RCC 7860 (cell line): ENCODE measurements at places on chromosomes 2 and 18.

GRCh38 chr2:190551928-190552327 is 17.4 kb upstream of the NEMP2 start:
- DNase-seq = no peak

DNA sequence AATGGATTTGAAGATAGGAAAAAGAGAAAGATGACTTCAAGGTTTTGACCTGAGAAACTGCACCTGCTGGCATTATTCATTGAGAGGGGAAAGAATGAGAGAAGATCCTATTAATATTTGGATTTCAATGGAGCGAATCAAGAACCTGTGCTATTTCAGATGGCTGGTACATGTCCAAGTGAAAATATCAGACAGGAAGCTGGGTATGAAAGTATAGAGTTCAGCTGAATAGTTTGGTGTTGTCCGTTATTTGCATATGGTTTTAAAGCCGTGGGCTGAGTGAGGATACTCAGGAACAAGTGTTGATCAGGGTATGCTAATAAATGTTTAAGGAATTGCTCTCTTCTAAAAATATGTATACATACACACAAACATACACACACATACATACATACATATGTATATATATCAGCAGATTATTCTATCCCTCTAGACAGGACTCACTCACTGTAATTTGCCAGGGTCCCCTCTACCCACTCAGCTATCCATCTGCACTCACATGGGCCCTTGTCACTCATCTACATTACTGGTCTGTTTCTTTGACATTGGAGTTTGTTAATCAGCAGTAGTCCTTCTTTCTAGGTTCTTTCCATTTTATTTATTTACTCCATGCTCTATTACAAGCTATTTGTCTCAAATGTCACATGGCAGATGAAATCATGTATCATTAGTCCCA is 33.9 kb upstream of the IKZF2 start:
- no peak for DNase-seq

DNA sequence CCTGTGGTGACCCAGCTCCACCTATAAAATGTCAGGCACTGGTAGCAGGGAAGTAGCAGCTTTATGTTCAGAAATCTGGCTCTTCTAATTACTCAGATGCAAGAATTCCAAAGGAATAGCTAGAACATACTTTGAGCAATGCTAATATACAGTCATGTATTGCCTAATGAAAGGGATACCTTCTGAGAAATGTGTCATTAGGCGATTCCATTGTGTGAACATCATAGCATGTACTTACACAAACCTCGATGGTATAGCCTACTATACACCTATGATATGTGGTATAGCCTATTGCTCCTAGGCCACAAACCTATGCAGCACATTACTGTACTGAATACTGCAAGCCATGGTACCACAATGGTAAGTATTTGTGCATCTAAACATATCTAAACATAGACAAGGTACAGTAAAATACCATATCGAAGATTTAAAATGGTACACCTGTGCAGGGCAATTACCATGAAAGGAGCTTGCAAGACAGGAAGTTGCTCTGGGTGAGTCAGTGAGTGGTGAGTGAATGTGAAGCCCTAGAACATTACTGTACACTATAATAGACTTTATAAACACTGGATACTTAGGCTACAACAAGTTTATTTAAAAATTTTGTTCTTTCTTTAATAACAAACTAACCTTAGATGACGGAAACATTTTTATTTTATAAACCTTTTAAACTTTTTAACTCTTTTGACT is 50.3 kb upstream of the ETAA1 start:
- DNase-seq = no peak

DNA sequence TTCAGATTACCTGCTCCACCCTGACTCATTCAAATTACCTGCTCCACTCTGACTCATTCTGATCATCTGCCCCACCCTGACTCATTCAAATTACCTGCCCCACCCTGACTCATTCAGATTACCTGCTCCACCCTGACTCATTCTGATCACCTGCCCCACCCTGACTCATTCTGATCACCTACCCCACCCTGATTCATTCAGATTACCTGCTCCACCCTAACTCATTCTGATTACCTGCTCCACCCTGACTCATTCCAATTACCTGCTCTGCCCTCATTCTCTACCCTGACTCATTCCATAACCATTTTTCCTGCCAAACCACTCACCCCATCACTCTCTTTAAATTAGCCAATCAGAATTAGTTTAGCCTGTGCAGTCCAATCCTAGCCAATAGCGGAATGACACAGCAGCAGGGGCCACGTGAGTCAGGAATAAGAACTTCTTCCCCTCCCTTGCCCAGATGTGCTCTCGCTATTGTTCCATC is 26.2 kb downstream of the CFAP53 start:
- peak; percentile 29 for DNase-seq

- no peak for DNase-seq
Measured at GRCh38 chr2:225763711-225764110, 364.2 kb downstream of the NYAP2 start.

GRCh38 chr2:24592441-24593100 is 101.5 kb downstream of the NCOA1 start:
- DNase-seq = no peak

- DNase-seq = no peak
Measured at GRCh38 chr2:231527955-231528635, 2.1 kb downstream of the NMUR1 start.

GRCh38 chr2:158921599-158922408 is 46.6 kb upstream of the TANC1 start:
- DNase-seq = no peak

GRCh38 chr2:20103530-20103929 is 52.1 kb upstream of the LAPTM4A start:
- peak; percentile 32 for DNase-seq

DNA sequence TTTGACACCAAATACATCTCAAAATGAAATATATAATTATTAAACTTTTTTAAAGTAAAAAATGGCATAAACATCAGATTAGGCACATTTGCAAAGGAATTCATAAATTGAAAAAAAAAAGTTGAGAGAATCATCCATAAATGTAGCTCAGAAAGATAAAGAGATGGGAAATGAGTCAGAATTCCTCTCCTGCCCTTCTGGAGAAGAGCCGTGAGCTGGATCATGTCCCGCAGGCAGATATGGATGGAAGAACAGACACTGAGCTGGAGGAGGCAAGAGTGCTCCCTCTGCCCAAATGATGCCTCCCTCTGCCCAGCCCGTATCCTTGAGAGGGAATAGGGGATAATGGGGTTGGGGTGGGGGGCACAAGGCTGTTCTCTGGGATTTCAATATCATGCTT is 190.9 kb downstream of the TFCP2L1 start:
- no peak for DNase-seq
